ENCODE measurements at places on chromosomes 13 and 19. TPM values are rescaled to one million over a fixed set of nuclear protein-coding genes. Genes with fewer than 3 reads are reported as not detected.

- DNase-seq, result no peak
Measured at GRCh38 chr19:49458567-49458903, 5.5 kb downstream of the ALDH16A1 start.

DNA sequence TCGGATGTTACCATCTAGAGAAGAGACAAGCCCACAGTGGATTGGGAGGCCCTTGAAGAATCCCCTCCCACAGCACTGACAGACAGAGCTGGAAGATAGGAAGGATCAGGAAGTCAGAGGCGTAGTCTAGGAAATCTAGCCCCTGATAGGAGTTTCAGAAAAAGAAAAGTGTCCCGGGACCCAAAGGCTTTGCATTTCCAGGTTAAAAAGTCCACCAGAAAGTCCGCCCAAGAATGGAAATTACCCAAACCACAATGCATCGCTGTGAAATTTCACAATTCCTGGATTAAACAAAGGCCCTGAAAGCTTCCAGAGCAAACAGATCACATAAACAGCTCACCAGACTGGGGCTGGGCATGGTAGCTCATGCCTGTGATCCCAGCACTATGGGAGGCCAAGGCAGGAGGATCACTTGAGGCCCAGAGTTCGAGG is 146.9 kb downstream of the KDM4B start:
- DNase-seq, result no peak

DNA sequence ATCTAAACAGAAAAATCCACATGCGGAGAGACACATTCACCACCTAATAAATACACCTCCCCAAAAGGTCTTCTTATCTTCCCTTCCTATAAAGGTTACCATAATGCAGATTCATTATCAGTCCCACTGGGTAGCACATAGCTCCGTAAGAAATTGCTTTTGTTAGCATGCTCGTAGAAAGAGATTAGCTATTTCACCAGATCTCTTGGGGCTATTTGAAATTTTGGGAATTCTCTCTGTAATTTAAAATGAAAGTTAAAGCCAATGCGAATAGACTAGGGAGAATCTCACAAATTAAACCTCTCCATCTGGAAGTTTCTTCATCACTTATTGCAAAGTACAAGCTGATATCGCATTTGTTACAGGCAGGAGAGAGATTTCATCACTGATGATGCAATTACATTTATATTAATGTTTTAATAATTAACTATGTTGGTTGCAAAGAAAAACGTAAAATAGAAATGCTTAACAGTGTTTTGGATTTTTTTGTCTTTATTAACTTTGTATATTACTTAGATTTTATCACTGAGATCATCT is 12.9 kb upstream of the DACH1 start:
- DNase-seq, result no peak

DNA sequence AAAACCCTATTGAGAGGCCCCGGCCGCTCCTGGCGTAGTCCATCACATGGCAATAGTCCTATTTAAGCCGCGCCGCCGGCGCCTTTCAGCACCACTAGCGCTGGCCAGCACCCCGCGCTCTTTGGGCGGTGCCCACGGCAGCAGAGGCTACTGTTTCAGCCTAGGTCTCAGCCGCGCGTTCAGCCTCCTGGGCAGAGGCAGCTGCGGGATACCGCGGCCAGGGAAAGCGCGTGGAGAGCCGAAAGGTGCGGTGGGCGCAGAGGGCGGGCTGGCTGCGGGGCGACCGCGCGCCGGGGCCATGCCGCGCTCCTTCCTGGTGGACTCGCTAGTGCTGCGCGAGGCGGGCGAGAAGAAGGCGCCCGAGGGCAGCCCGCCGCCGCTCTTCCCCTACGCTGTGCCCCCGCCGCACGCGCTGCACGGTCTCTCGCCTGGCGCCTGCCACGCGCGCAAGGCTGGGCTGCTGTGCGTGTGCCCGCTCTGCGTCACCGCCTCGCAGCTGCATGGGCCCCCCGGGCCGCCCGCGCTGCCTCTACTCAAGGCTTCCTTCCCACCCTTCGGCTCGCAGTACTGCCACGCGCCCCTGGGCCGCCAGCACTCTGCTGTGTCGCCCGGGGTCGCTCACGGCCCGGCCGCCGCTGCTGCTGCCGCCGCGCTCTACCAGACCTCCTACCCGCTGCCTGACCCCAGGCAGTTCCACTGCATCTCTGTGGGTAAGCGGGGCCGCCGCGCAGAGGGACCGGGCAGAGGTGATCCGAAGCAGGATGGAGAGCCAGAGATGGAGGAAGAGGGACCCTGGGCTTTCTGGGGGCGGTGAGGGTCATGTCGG is at the start of gene GSX1:
GSX1 (plus strand) TSS at position 91 of the 826 bp plus-strand sequence; CDS start at position 299, 208 bp downstream.
- peak; percentile 44 for DNase-seq

Gene ZNF563
- 3.0 TPM for total RNA-seq

GRCh38 chr19:32599736-32600157 is 18.8 kb downstream of the PDCD5 start:
- DNase-seq, result peak; percentile 30

GRCh38 chr13:39054112-39054511 is 15.9 kb downstream of the NHLRC3 start:
- DNase-seq, result no peak

DNA sequence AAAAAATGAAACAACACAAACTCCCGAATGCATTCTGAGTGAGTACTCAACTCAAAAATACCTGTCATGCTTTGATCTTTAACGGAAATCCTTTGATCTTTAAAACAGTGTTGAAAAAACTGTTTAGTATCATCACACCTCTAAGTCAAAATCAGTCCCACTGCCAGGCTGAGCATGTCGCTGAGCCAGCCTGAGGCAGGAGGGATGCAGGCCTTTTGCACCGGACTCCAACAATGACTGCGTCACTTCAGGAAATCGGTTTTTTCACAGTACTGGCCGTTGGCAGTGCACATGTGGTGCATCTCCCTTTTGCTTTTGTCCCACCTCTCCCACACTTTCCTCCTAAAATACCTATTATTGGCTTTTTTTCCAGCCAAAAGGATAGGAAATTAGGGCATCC is 78.2 kb downstream of the SHISA2 start:
- DNase-seq, result no peak

- DNase-seq, result no peak
Measured at GRCh38 chr13:99332456-99332855, 25.3 kb upstream of the GPR183 start.

DNA sequence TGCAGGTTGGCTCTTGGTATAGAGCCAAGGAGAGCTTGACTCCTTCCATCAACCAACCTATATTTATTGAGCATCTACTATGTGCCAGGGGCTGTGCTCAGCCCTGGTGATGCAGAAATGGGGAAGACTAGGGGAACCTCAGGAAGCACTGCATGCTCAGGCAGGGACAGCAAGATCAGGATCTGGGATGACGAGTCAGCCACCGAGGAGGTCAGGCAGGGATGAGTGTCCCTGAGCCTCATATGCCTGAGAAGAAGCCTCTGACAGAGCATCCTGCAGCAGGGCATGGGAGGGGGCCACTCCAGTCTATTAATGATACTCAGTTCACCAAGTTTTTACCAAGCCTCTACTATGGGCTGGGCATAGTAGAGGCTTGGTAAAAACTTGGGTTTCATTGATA is 158.1 kb downstream of the KATNAL1 start:
- no peak for DNase-seq

- DNase-seq, result no peak
Measured at GRCh38 chr19:17767559-17767958, 16.3 kb downstream of the FCHO1 start.

- DNase-seq, result no peak
Measured at GRCh38 chr13:76440568-76440967, 445.6 kb downstream of the KCTD12 start.

Gene MRPS12
- total RNA-seq, result 107 TPM

- no peak for DNase-seq
Measured at GRCh38 chr13:97364031-97364430, 69.9 kb upstream of the RAP2A start.

Gene RFPL4A
- not detected for total RNA-seq

DNA sequence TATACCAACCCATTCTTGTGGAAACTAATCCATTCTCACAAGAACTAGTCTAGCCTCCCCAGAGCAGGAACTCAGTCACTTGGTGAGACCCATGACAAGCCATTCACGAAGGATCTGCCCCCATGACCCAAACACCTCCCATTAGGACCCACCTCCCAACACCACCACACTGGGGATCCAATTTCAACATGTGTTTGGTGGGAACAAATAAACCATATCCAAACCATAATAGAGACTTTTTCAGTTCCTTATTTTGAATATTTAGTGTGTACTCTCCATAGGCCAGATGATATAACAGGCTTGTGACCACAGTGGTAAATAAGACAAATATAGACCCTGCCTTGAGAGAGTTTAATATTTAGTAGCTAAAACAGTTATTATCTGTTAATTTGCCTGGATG is 227.5 kb upstream of the SERP2 start:
- no peak for DNase-seq

Gene DLEU7
- total RNA-seq, result 0.11 TPM

- no peak for DNase-seq
Measured at GRCh38 chr13:113417836-113418721, 35.2 kb downstream of the ADPRHL1 start.

- no peak for DNase-seq
Measured at GRCh38 chr13:81089371-81090157, 748.6 kb upstream of the SPRY2 start.

GRCh38 chr19:917323-918151 is at the start of gene KISS1R:
Gene KISS1R, plus strand, starts transcription at chr19:917333. Its CDS starts 170 bp downstream, at chr19:917503.
- DNase-seq, result no peak

GRCh38 chr19:49160450-49161189 is 3.0 kb downstream of the TRPM4 start:
- DNase-seq, result no peak

Gene C5AR1
- 5.3 TPM for total RNA-seq

DNA sequence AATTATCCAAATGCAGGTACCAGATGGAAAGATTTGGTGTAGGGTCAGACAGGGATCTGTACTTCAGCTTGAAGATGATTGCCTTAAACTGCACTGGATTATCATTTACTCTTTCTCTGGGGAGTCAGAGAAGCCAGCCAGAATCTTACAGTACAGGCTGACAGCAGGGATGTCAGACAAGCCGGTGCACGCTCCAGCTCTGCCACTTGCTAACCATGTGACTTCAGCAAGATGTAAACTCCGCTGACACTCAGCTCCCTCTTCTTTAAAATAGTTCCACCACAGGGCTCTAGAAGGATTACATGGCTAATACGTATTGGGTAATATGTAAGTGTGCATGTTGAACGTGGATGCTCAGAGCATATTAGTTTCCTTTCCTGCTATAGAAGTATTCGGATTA is 251.4 kb upstream of the MAB21L1 start:
- DNase-seq, result no peak

- peak; percentile 92 for DNase-seq
Measured at GRCh38 chr19:13172346-13173138, 22.3 kb downstream of the IER2 start.

GRCh38 chr19:30208436-30209060 is 163.6 kb upstream of the ZNF536 start:
- DNase-seq, result no peak

DNA sequence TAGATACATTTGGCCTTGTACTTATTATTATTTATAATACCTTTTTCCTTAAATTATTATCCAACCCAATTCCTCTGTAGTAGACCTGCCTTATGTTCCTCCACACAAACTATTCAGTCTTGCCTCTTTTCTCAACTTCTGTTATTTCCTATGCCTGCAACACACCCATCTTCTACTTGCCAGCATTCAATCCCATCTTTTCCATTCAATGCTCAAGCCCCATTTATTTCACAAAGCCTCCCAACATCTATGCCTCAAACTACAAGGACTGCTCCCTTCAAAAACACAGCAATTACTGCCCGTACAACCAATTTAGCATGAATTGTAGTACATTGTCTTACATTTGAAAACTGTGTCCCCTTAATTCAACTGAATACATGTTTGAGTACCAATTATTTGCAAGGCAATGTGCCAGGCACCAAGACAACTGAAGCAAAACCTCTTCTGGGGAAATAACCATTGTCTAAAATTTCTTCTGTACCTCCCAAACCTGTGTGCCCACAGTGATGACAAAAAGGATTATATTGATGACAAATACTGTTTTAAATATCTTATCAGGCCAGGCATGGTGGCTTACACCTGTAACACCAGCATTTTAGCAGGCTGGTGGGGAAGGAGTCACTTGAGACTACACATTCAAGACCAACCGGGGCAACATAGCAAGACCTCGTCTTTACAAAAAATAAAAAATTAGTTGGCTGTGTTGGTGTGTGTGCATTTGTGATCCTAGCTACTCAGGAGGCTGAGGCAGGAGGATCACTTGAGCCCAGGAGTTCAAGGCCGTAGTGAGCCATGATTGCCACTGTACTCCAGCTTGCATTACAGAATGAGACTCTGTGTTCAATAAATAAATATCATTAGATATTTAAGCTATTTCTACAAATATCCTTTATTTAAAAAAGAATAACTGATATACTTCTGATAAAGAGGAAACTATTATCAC is 35.1 kb downstream of the ELF1 start:
- DNase-seq, result no peak

GRCh38 chr13:96898212-96898611 is 96.1 kb downstream of the OXGR1 start:
- DNase-seq, result no peak
